ENCODE measurements at places on chromosomes 13 and 19.

- DNase-seq = no peak
Measured at GRCh38 chr19:29439688-29440550, 85.9 kb upstream of the VSTM2B start.

GRCh38 chr19:55278391-55279135, 1.3 kb downstream of the HSPBP1 start:
- DNase-seq = no peak

DNA sequence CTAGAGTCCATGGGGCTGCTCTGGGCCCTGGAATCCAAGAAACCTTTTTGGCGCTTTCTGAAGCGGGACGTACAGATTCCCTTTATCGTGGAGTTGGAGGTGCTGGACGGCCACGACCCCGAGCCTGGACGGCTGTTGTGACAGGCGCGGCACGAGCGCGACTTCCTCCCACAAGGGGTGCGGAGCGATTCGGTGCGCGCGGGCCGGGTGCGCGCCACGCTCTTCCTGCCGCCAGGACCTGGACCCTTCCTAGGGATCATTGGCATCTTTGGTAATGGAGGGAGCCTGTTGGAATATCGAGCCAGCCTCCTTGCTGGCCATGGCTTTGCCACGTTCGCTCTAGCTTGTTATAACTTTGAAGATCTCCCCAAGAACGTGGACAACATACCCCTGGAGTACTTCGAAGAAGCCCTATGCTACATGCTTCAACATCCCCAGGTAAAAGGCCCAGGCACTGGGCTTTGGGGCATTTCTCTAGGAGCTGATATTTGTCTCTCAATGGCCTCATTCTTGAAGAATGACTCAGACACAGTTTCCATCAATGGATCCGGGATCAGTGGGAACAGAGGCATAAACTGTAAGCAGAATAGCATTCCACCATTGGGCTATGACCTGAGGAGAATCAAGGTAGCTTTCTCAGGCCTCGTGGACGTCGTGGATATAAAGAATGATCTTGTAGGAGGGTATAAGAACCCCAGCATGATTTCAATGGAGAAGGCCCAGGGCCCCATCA, 3.5 kb upstream of the ZFP82 start:
- DNase-seq = no peak

DNA sequence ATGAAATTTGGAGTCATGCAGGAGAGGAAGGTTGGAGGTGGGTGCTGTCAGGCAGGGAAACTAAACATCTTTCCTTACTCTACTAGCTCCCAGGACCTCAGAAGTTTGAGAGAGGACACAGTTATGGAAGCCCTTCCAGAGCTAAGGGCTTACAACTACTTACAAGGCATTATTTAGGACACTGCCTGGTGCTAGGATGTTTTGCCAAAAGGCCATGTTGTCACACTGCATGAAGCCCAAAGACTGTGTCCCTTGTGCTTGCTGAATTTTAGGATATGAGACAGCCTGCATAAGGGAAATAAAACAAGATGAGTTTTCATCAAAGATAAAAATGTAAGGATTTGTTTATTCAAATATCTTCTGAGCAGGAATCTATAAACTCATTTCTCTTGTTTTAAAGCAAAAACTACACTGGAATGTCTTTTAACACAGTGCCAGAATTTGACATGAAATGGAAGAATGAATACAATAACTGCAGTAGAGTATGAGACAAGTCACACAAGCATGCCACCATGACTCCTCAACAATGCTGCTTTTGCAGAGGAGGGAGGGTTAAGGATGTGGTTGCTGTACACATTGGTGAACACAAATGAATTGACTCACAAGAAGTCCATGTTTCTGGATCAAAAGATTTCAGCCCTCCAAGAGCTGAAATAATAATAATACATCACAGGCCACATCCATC, 258.4 kb downstream of the SPRY2 start:
- DNase-seq = no peak

DNA sequence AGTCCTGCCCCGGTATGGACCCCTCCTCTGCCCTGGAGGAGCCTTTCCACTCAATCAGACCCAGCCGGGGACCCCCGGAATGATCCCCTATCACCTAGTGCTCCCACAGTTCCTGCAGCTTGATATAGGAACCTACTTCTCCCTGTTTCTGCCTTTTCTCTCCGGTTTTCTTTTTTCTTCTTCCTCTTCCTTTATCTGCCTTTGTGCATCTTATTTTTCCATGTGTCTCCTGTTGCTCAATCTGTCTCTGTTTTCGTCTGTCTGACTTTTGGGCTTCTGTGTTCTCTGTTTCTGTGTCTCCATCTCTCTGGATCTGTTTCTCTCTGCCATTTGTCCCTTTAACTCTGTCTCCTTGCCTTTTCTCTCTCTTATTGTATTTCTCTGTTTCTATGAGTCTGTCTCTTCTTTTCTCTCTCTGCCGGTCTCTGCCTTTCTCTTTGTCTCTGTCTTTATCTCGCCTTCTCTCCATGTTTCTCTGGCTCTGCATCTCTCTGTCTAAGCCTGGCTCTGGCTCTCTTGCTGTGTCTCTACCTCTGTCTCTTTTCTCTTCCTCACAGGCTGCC, 10.0 kb downstream of the MEGF8 start:
- no peak for DNase-seq

DNA sequence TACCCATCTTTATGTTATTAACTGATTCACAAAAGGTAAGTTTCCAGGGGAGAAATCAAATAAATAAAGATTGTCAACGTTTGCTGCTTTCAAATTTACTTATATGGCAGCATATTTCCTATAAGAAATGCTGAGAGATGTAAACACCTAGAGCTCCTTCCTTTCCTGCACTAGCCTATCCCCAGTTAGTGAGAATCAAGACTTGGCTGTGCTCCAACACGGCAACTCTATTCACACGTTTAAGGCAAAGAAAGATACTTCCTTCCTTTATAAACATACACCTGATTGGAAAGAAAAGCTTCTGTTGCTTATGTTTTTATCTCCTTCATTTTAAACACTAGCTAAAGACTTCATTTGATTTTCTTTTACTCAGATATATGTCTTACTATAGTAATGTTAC, 107.0 kb downstream of the PCDH9 start:
- no peak for DNase-seq

- no peak for DNase-seq
Measured at GRCh38 chr19:18833849-18834643, 2.3 kb downstream of the UPF1 start.

GRCh38 chr13:27678306-27679040, 56.8 kb downstream of the POLR1D start:
- no peak for DNase-seq

DNA sequence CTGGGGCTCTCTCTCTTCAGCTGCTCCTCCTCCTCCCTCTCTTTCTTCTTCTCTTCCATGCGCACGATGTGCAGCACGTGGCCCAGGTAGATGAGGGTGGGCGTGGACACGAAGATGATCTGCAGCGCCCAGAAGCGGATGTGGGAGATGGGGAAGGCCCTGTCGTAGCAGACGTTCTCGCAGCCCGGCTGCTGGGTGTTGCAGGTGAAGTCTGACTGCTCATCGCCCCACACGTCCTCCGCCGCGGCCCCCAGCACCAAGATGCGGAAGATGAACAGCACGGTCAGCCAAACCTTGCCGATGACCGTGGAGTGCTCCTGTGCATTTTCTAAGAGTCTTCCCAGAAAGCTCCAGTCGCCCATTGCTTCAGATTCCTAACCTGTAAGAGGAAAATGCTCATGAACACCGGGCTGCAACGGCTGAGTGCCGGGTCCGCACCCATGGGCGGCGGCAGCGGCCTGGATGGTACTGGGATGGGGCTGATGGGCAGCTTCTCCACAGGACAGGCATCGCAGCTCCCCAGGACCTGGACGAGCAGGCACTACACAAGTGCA, 17.8 kb downstream of the GJA3 start:
- no peak for DNase-seq

- no peak for DNase-seq
Measured at GRCh38 chr19:45758921-45759320, 10.1 kb downstream of the SIX5 start.

DNA sequence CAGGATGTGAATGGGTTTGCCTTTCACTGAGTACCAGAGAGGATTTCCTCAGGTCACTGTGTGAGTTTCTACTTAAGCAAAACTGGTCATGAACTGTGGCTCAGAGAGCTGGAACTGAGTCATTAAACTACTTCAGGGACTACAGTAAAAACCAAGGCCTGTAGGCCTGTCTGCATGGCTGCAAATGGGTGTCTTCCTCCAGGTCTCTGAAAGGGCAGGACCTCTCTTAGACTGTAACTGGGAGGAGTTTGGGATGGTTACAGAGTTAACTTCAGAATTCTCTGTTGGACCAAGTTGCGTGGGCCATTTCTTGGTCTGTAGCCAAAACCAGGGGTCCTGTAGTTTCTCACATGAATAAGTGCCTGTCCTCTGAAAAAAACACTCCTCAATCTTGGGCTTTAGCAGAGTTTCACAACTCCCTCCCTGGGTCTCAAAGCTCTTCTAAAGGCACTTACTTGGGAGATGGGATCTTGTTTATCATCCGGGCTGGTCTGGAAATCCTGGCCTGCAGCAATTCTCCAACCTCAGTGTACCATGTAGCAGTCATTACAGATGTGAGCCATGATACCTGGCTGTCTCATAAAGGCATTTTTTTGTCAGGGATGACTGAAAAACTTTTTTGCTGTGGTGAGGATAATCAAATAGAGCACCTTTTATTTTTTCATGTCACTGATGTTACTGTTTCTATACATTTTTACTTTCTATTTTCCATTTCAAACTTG, 19.7 kb downstream of the ZNF714 start:
- DNase-seq = no peak

GRCh38 chr19:46132508-46133100, 8.1 kb upstream of the IGFL3 start:
- no peak for DNase-seq

GRCh38 chr13:30376426-30377311, 45.6 kb upstream of the UBE2L5 start:
- DNase-seq = no peak

- DNase-seq = no peak
Measured at GRCh38 chr13:111970494-111971141, 96.3 kb upstream of the SOX1 start.

DNA sequence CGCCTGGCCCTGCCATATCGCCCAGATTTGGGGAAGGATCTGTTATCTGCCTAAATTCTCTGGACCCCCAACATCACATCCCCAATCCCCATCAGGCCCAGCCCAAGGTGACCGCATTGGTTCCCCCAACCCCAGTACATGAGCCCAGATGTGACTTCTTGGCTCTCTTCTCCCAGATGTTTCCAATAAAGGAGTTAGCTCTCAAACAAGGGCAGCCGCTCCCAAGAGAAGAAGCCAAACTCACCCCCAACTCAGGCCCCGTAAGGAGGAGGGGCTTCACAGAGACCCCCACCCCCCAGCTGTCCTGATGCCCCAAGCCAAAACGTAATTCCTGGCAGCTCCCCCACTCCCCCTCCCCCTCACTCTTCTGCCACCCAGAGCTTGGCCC, 6.9 kb downstream of the FBN3 start:
- no peak for DNase-seq

- no peak for DNase-seq
Measured at GRCh38 chr19:13952931-13953531, 722 bp downstream of the DCAF15 start.

GRCh38 chr13:110265682-110266430, 41.1 kb downstream of the COL4A1 start:
- DNase-seq = no peak

GRCh38 chr19:2983351-2984214, 6.2 kb downstream of the TLE6 start:
- no peak for DNase-seq
